NCI-H2171 treated with DMSO at 0.1 percent for 48 hours (cell line): ENCODE measurements at places on chromosomes 4 and X.
A peak's percentile ranks its signal among the peaks of the same experiment; 100 is the strongest.

DNA sequence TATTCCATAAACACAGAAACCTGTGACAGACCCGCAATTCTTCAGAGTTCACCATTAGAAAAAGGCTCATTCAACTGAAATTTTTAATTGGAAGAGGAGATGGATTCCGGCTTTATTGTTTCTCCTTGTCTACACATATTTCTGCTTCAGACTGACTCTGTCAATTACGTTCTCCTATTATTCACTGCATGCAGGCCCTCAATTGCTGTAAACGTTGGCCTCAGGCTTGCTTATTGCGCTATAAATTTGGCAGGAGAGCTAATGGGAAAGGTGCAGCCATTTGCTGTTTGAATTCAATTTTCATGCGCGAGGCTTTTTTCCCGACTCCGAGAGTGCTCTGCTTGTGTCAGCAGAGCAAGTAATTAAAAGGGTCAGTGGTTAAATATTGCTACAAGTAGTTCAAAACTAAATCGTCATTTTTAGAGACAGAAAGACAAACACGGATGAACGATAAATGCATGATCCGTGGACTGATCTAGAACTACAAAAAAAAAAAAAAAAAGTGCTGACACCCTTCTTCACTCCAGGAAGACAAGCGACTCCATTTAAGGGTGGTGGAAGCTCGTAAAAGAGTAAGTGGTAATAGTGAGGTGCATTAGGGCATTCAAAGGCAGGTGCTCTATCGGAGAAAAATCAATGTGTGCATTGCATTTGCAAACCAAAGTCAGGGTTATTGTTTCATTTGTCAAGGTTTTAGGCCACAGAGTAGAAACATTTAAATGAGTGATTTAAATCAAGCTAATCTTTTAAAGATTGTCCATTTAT lies 841.6 kb upstream of the FRG1 start:
- no peak for DNase-seq

GRCh38 chr4:144817081-144817480 lies 171.1 kb downstream of the HHIP start:
- no peak for DNase-seq

GRCh38 chr4:103457566-103457965 lies 259.4 kb upstream of the CENPE start:
- DNase-seq = no peak

DNA sequence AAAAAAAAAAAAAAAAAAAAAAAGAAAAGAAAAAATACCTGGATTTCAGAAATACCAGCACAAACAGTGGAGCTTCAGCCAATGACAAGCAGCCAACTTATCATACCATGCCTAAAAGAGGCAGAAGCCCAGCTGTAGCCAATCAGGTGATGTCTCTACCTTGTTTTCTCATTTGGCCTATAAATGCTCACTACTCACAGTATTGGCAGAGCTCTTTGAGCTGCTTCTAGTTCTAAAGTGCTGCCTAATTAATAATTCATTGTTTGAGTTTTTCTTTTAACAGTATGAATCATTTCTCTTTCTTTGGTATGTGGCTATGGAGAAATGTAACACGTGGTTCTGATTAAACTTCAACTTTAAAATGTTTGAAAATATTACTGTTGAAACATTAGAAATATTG lies 188.8 kb upstream of the TECRL start:
- DNase-seq = no peak

DNA sequence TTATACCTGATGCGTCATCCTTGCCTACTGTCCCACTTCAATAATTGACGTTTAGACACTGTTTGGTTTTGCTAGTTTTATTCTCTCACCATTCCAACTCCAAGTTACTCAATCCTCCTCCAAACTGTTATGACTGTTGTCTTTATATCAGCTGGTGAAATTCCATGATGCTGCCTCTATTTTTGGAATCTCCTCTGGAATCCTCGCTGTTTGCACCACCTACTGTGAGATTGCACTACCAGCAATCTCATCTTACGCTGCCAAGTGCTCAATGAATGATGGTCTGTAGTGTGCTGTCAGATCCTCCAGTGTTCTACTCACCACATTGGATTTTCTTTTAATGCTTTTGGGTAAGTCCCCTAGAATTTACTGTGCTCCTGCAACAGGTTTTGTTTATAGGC lies 13.2 kb upstream of the PCDH18 start:
- no peak for DNase-seq

DNA sequence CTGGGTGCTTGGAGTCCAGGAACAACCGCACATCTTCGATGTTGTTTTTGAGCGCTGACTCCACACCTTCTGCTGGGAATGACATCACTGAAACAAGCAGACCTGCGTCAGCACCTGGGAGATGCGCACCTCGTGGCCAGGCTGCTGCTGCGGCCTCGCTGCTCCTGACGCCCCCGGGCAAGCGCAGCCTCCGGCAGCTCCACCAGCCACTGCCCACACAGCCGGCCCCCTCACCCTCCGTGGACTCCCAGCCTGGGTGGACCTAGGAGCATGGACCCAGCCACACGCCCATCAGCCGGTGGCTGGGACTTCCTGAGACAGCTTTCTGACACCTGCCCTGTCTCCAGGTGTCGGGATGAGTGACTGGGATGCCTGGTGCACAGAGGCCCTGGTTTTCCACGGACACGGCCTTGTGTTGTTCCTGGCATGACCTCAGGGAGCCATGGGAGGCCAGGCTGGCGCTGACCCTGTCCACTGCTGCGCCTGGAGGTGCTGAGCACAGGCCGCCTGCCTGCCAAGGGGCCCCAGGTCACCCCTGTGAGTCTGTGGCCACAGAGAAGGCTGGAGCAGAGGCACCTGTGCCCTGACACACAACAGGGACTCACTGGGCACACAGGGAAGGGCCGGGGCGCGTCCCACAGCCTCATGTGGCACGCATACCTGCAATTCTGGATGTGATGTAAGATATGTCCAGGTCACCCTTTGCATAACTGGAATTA lies 48.6 kb downstream of the GAK start:
- no peak for DNase-seq

DNA sequence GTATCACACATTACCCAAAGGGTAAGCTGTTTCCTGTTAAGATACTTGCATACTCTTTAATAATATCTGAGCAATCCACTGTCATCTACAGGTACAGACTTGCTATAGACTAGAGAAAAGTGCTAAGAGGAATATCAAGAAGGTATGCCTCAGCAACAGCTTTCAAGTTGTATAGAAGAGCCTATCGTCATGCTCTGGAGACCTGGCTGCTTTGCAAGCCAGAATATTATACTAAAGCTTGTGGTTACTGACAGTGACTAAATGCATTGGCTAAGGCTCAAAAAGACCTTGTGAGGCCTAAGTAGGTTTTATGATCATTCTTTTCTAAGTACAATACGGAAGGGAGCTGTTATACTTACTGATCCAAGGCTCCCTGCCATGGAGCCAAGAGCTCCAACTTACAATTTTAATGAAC lies 11.3 kb downstream of the LAMP2 start:
- DNase-seq = no peak

GRCh38 chrX:16851421-16851820 lies 18.7 kb downstream of the RBBP7 start:
- DNase-seq = no peak

- DNase-seq = no peak
These were observed 342.3 kb upstream of the GALNT7 start for GRCh38 chr4:172826346-172826745.

DNA sequence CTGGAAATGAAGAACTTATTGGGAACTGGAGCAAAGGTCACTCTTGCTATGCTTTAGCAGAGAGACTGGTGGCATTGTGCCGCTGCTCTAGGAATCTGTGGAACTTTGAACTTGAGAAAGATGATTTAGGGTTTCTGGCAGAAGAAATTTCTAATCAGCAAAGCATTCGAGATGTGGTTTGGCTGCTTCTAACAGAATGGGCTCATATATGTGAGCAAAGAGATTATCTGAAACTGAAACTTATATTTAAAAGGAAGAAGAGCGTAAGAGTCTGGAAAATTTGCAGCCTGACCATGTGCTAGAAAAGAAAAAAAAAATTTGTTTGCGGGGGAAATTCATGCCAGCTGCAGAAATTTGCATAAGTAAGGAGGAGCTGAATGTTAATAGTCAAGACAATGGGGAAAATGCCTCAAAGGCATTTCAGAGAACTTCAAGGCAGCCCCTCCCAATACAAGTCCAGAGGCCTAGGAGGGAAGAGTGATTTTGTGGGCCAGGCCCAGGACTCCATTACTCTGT lies 35.9 kb upstream of the PAPSS1 start:
- no peak for DNase-seq

DNA sequence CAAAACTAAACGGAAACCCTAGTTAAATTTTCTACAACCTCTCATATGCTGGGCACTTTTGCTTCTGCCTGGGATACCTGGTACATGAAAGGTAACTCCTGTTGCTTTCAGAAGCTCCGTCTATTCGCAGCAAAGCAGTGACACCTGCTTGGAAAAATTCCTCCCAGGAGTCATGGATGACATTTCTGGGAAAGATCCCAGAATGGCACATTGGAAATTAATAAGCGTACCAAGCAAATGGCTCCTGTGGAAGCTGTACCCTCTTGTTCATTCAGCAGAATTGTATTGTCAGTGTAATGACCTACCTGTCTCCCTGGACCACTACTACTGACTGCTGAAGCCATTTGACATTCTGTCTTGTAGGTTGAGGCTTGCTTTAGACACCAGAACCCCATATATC lies 349.7 kb upstream of the NOCT start:
- peak; percentile 24 for DNase-seq

- DNase-seq = no peak
These were observed 42.2 kb upstream of the NKRF start for GRCh38 chrX:119648421-119648775.

DNA sequence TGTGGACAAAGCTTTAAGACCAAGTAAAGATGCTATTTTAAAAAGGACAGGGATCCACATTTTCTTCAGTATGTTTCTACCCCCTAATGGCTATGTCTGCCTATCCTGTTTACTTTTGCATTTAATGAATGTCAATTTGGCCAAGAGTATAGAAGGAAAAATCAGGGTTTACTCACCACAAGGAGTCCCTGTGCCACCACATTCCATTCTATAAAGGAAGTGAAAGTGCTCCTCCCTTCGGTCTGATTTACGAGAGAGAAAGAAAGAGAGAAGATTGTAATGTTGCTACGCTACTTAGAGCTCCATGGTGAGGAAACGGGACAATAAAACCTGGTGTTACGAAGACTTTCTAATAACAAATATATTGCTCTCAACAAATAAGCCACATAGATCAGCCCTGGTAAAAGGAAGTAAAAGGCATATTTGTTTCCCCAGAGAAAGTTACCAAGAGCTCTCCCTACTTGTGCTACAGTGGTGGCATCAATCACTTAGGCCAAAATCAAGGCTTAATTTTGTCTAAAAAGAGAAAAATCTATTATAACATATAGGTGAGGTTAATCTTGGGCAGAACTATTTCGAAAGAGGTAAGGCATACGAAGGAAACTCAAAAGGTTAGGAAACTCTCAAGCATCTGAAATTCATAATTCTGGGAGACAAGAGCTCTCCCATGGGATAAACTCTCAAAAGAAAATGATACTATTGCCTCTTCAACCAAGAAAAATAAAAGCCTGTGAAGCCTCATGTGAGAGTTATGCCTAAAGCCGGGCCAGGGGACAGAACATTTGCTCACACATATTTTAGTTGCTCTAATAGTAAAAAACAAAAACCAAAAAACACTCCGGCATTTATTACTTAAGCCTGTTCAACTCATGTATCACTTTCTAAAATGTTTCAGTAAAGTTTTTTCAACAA lies 29.5 kb downstream of the TAPT1 start:
- DNase-seq = no peak

DNA sequence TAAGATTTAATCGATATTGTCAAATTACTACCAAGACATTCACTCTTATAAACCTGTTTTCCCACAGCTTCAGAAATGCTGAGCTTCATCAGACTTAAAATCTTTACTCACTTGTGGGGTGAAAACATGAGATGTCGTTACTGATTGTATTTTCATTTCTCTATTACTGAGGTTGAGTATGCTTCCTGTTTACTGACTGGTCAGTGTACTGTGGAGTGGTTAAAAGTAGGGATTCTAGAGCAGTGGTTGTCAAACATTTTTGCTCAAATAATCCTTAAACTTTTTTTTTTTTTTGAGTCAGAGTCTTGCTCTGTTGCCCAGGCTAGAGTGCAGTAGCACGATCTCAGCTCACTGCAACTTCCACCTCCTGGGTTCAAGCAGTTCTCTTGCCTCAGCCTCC lies 50.3 kb downstream of the NSUN7 start:
- DNase-seq = no peak
